Stimulated activated CD8-positive, alpha-beta memory T cell treated with anti-CD3 and anti-CD28 coated beads, Interleukin-4, amount 100 ng/mL, for 24 hours (primary cell): ENCODE measurements at places on chromosomes 4 and X.

- DNase-seq, result no peak
These were observed 25.9 kb upstream of the LNX1 start for GRCh38 chr4:53617101-53617680.

DNA sequence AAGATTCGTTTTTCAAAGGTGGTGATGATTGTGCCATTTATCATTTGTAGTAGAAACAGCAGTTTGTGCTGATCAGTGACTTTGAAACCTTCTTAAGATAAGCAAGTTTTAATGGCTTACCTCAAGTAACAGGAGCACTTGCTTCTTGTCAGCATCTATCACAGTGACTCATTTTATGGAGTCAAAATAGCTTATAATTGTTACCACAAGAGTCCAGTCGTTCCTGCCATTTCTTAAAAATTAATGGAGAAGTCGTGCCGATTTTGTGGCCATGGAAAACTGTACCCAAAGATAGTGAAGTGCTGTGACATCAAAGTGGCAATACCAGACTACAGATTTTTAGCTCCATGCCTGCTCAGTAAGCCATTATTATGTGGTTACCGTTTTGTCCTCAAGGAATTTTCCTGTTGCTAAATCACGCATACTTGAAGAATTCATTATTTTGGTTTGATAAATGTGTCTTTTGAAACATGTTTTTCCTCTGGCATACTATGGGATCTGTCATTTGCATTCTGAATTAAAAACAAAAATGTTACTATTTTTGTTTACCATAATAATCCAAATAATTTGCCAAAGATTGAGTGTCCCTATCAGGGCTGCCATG lies 129.9 kb downstream of the CBR4 start:
- no peak for DNase-seq

- DNase-seq, result no peak
These were observed 13.2 kb downstream of the PRDM8 start for GRCh38 chr4:80210549-80210948.

GRCh38 chr4:41989994-41990364 lies 351 bp upstream of the SLC30A9 start:
- no peak for DNase-seq

- no peak for DNase-seq
These were observed 719 bp upstream of the BGN start for GRCh38 chrX:153494061-153494460.
